ENCODE measurements at places on chromosomes 4 and X. TPM values are rescaled to one million over a fixed set of nuclear protein-coding genes. Genes with fewer than 3 reads are reported as not detected.

- DNase-seq: no peak
These were observed 14.8 kb downstream of the SLC6A8 start for GRCh38 chrX:153702336-153703035.

DNA sequence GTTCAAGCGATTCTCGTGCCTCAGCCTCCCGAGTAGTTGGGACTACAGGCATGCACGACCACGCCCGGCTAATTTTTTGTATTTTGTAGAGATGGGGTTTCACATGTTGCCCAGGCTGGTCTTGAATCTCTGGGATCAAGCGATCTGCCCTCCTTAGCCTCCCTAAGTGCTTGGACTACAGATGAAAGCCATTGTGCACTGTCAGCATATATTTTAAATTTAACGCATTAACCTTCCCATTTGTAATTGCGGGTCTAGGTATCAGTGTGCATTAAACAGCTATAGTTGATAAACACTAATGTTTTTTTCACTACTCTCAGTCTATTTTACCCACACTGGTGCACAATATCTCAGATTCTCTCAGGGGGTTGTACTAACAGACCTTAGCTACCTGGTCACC, 1930.8 kb downstream of the C4orf33 start:
- DNase-seq: no peak

GRCh38 chr4:87982036-87982435, 6.5 kb downstream of the SPP1 start:
- DNase-seq: no peak

GRCh38 chr4:176838601-176839433, 46.1 kb upstream of the VEGFC start:
- no peak for DNase-seq

Gene PSAPL1
- not detected for total RNA-seq

GRCh38 chr4:9602389-9602914, 158.2 kb downstream of the DEFB131A start:
- DNase-seq: no peak

Gene CT45A10
- total RNA-seq: not detected

DNA sequence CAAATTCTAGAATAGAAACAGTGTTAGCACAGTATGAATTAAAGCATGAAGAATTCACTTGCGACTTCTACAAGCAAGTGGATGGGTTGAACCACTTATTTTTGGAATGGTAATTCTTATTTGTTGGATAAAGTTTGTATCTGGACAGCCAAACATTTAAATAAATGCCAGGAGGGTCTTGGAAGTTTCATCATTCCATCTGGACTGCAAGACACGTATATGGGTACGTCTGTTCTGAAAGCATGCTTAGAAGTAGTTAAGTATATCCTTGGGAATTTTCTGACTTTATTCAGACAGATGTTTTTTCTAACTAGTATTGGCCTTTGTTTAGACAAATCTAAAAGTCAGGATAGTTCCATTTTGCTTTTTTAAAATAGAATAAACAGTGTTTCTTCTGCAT, 77.5 kb upstream of the CASK start:
- DNase-seq: no peak
